ENCODE measurements at places on chromosomes 5 and 9. TPM values are rescaled to one million over a fixed set of nuclear protein-coding genes. Genes with fewer than 3 reads are reported as not detected.

The SLC4A9 gene
- 0.86 TPM for total RNA-seq

The RNF180 gene
- 14.8 TPM for total RNA-seq

The SYNPO gene
- total RNA-seq, result 123 TPM

The SPARC gene
- total RNA-seq, result 985 TPM

The NCBP1 gene
- 23.9 TPM for total RNA-seq

The CER1 gene
- not detected for total RNA-seq

The TAF1L gene
- total RNA-seq, result 0.03 TPM

The C1QTNF2 gene
- total RNA-seq, result 2.2 TPM

The FBXO38 gene
- 37.5 TPM for total RNA-seq

The FBP2 gene
- total RNA-seq, result not detected

The LCN9 gene
- not detected for total RNA-seq

The SH3TC2 gene
- total RNA-seq, result 2.7 TPM

The FST gene
- 3.8 TPM for total RNA-seq

The THBS4 gene
- total RNA-seq, result 1.5 TPM

The BTNL9 gene
- total RNA-seq, result 11.5 TPM

The MED7 gene
- 11.2 TPM for total RNA-seq

The REEP2 gene
- 7.6 TPM for total RNA-seq

The VCP gene
- 243 TPM for total RNA-seq

The LCN15 gene
- not detected for total RNA-seq

The ENG gene
- total RNA-seq, result 94.3 TPM

The INSL4 gene
- not detected for total RNA-seq

The OR4F3 gene
- not detected for total RNA-seq

The CLIC3 gene
- total RNA-seq, result 2.2 TPM

The TMEM174 gene
- total RNA-seq, result not detected

The ARRDC1 gene
- 134 TPM for total RNA-seq

The SPINK7 gene
- total RNA-seq, result not detected

The SLC45A2 gene
- total RNA-seq, result 0.66 TPM

The DDX31 gene
- 11.3 TPM for total RNA-seq

The TAF11L10 gene
- total RNA-seq, result not detected

The PTGDS gene
- total RNA-seq, result 481 TPM

The BARX1 gene
- total RNA-seq, result 2.9 TPM

The SPAAR gene
- total RNA-seq, result 0.83 TPM

The PRLR gene
- 9.3 TPM for total RNA-seq

The PIP5KL1 gene
- 4.9 TPM for total RNA-seq

The FAM170A gene
- not detected for total RNA-seq

The CTXN3 gene
- total RNA-seq, result not detected

The C9orf50 gene
- 1.0 TPM for total RNA-seq

The HK3 gene
- total RNA-seq, result 4.0 TPM

The BTNL8 gene
- total RNA-seq, result 47.3 TPM

The VLDLR gene
- 23.8 TPM for total RNA-seq

The LPAR1 gene
- total RNA-seq, result 16.7 TPM

The UGT3A1 gene
- not detected for total RNA-seq

The CYSRT1 gene
- 0.78 TPM for total RNA-seq

The IRGM gene
- total RNA-seq, result 0.29 TPM

The SPATA31A1 gene
- not detected for total RNA-seq

The TMEM8B gene
- 36.2 TPM for total RNA-seq

The LMAN2 gene
- total RNA-seq, result 184 TPM

The MYMK gene
- total RNA-seq, result not detected

The CDH10 gene
- total RNA-seq, result 0.14 TPM

The SLC25A2 gene
- total RNA-seq, result not detected

The FAM114A2 gene
- total RNA-seq, result 30.4 TPM

The CKMT2 gene
- 61.7 TPM for total RNA-seq

The CNTLN gene
- 5.4 TPM for total RNA-seq

The PCDHA5 gene
- total RNA-seq, result 1.2 TPM

The GALNT12 gene
- 28.6 TPM for total RNA-seq

The OTP gene
- not detected for total RNA-seq

The PCDHGA2 gene
- total RNA-seq, result 6.7 TPM

The RGS7BP gene
- 1.5 TPM for total RNA-seq

The EFNA5 gene
- 27.9 TPM for total RNA-seq

The SLC46A2 gene
- total RNA-seq, result 0.14 TPM
